ENCODE measurements at places on chromosomes 2 and 18. TPM values are rescaled to one million over a fixed set of nuclear protein-coding genes. Genes with fewer than 3 reads are reported as not detected.

Gene LMAN1
- 28.9 TPM for polyA plus RNA-seq

DNA sequence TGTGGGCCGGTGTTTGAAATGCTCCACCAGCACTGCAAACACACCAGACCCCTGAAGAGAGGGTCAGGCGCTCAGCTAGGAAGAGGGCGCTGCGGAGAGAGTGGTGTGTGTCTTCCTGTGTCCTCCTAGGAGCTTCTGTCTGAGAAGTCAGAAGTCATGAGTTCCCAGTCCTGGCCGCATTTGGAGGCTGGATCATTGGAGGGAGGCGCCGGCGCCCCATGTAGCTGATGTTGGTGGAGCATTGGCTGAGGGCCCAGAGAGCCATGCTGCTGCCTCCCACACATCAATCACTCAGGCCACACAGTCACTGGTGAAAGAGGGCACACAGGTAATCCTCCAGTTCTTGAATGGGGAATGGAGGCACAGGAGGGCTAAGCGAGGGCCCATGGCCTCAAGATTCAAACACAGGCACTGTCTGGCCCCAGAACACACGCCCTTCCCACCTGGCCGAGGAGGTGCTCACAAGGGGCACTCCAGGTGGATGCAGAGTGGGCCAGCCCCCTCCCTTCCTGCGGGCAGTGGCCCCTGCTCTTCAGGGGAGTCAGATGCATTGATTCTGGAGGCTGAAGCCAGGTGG, 66.3 kb downstream of the RRM2 start:
- no peaks in the 10 kb centered on the region for H3K27me3 ChIP-seq
- no peak overlapping the region for H3K27ac ChIP-seq
- H3K4me3 ChIP-seq = no peak overlapping the region
- peaks cover 8% of the 10 kb centered on the region for H3K4me1 ChIP-seq

GRCh38 chr18:58235001-58235436, 191.0 kb downstream of the NEDD4L start:
- DNase-seq = no peak
- H3K27me3 ChIP-seq = no peaks in the 10 kb centered on the region
- H3K4me3 ChIP-seq = no peak overlapping the region
- H3K27ac ChIP-seq = no peak overlapping the region
- H3K4me1 ChIP-seq = no peaks in the 10 kb centered on the region

DNA sequence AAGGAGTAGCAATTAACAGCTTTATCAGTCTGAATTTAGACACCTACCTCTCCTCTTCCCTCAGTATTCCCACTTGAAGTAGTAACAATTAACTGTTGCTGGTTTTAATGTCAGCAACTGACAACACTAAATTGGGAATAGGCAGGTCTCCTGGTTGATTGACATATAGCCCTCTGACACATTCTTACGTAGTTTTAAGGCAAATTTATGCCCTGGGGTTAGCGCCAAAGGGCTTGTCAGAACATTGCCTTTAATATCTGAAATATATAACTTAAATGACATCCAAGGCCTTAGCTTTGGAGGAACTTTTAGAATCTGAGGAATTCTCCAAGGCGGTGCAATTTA, 7.4 kb downstream of the ASXL3 start:
- no peak overlapping the region for H3K27ac ChIP-seq
- peaks cover 18% of the 10 kb centered on the region for H3K27me3 ChIP-seq
- H3K4me1 ChIP-seq = no peaks in the 10 kb centered on the region
- no peak overlapping the region for H3K4me3 ChIP-seq
- DNase-seq = no peak
- no peaks in the 10 kb centered on the region for H3K36me3 ChIP-seq

DNA sequence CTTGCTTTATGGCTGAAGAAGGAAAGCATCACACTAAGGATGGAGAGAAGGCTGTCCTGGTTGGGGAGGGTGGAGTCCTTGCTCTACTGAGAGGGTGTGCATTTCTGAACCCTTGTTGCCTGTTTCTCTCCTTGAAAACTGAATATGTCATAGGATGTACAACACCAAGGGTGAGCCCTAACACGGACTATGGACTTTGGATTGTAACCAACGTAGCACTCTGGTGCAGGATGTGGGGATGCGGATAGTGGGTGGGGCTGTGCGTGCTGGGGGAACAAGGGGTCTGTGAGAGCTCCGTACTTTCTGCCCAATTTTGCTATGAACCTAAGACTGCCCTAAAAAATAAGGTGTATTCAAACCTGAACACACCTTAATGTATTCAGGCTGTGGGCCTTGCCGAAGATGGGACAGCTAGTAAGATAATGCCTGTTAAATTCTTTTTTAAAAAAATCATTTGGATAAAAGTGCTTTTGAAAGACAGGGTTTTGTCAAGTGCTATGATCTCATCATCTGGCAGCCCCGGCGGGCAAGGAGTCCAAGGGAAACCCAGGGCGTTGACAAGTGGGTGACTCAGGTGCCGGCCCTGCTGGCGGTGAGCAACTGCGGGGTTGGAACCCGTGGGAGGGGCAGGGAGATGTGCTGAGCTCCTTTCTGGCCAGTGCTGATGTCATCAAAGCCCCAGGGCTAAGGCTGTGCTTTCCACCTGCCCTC, 54.0 kb downstream of the GATA6 start:
- no peak overlapping the region for H3K4me3 ChIP-seq
- peaks cover 5% of the 10 kb centered on the region for H3K27me3 ChIP-seq
- no peaks in the 10 kb centered on the region for H3K4me1 ChIP-seq
- no peaks in the 10 kb centered on the region for H3K36me3 ChIP-seq
- H3K27ac ChIP-seq = no peak overlapping the region

DNA sequence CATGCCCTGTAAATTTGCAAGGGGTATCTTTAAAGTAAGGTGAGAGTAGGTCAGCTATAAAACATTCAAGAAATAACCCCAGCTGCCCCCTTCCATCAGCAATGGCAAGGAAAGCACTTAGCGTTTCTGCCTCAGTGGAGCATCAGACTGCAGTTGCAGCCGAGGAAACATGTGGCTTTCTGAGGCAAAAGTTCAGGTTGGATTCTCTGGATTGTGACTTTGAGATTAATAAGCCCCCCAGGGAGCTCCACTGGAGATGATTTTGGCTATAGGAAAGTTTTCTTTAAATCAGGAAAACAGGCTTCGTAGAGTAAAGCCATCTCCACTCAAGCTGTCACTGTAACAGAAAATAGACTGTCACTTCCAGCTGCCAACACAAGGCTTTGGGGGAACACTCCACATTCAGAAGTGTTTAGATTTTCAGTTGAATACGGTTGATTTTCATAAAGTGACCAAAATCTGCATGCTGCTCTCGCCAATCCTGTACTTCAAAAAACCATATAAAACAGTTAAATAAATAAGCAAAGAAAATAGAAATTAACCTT, 15.3 kb upstream of the RIT2 start:
- no peaks in the 10 kb centered on the region for H3K36me3 ChIP-seq
- no peaks in the 10 kb centered on the region for H3K4me1 ChIP-seq
- no peak overlapping the region for H3K27ac ChIP-seq
- H3K27me3 ChIP-seq = no peaks in the 10 kb centered on the region
- no peak overlapping the region for H3K4me3 ChIP-seq
- no peak for DNase-seq

- H3K36me3 ChIP-seq = peaks cover 11% of the 10 kb centered on the region
- no peak overlapping the region for H3K27ac ChIP-seq
- no peaks in the 10 kb centered on the region for H3K27me3 ChIP-seq
- no peaks in the 10 kb centered on the region for H3K4me1 ChIP-seq
Observed at GRCh38 chr18:36942264-36942663, 113.3 kb downstream of the KIAA1328 start.

- no peak overlapping the region for H3K4me3 ChIP-seq
- DNase-seq = no peak
- H3K27ac ChIP-seq = no peak overlapping the region
- H3K36me3 ChIP-seq = no peaks in the 10 kb centered on the region
- no peaks in the 10 kb centered on the region for H3K27me3 ChIP-seq
Observed at GRCh38 chr2:58634653-58635370, 393.7 kb upstream of the FANCL start.

DNA sequence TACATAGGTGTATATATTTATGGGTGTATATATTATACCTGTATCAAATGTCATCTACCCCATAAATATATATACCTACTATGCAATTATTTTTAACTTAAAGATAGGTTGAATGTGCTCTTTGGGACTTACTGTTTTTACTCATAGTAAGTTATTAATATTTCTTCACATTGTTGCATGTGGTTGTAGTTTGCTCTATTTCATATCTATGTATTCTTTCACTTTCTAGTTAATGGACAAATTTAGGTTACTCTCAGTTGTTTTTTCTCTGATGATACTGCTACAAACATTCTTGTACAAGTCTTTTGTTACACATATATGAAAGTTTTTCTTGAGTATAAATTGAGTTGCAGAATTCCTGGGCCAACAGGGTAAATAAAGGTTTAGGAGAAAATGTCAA, 601.8 kb upstream of the ID2 start:
- no peak for DNase-seq
- H3K36me3 ChIP-seq = peaks cover 11% of the 10 kb centered on the region
- peaks cover 4% of the 10 kb centered on the region for H3K27me3 ChIP-seq
- no peak overlapping the region for H3K4me3 ChIP-seq

DNA sequence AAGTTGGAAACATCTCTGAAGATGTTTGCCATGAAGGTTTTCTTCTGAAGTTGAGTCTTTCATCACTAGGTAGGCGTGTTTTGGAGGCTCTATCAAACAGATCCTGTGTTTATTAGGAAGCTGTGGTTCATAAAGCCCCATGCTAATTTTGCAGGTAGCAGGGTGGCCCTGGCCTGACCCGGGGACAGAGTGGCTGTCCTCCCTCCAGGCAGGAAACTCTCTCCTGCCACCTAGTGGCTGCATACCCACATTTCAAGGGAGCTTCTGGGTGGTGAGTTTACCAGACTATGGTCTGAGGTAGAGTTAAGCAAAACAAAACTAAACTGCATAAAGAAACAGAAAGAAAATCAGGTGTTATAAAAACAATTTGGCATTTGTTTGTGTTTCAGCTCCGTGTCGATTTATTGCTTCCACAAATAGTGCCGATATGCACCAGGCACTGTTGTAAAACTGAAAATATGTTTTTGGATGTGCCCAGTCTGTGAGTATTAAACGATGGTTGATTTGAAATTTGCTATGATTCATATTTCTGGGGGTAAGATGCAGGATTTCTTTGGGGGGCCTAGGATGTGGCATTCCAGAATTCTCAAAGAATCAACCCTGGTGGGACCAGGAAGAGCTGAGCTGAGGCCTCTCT, 26.0 kb upstream of the IL37 start:
- no peak overlapping the region for H3K27ac ChIP-seq
- no peaks in the 10 kb centered on the region for H3K27me3 ChIP-seq
- peak; percentile 38 for DNase-seq
- H3K4me3 ChIP-seq = no peak overlapping the region
- no peaks in the 10 kb centered on the region for H3K36me3 ChIP-seq

- H3K4me3 ChIP-seq = no peak overlapping the region
- H3K27ac ChIP-seq = no peak overlapping the region
- H3K36me3 ChIP-seq = no peaks in the 10 kb centered on the region
- H3K4me1 ChIP-seq = peaks cover 1% of the 10 kb centered on the region
- H3K27me3 ChIP-seq = peaks cover 31% of the 10 kb centered on the region
Observed at GRCh38 chr2:72131371-72131891, 16.2 kb downstream of the CYP26B1 start.

DNA sequence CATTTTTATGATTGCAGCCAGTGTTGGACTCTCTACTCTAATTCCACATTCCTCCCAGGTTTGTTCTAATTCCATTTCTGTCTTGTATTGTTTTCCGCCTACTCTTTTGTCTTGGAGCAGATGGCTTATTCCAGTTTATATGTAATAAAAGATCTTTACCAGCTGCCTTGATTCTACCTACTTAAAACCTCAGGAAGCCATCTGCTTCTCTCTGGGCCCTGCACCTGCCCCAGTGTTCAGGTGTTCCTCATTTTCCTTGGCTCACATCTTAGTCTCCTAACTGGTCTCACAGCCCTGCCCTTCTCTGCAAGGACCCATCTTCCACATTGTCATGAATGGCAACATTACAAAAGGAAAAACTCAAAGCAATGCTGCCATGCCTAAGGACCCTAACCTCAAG, 21.0 kb upstream of the IL37 start:
- H3K27me3 ChIP-seq = no peaks in the 10 kb centered on the region
- H3K27ac ChIP-seq = no peak overlapping the region
- no peaks in the 10 kb centered on the region for H3K4me1 ChIP-seq
- no peaks in the 10 kb centered on the region for H3K36me3 ChIP-seq

GRCh38 chr18:46050268-46050667, 21.8 kb downstream of the PSTPIP2 start:
- no peaks in the 10 kb centered on the region for H3K4me1 ChIP-seq
- no peak for DNase-seq
- H3K36me3 ChIP-seq = no peaks in the 10 kb centered on the region
- no peaks in the 10 kb centered on the region for H3K27me3 ChIP-seq

DNA sequence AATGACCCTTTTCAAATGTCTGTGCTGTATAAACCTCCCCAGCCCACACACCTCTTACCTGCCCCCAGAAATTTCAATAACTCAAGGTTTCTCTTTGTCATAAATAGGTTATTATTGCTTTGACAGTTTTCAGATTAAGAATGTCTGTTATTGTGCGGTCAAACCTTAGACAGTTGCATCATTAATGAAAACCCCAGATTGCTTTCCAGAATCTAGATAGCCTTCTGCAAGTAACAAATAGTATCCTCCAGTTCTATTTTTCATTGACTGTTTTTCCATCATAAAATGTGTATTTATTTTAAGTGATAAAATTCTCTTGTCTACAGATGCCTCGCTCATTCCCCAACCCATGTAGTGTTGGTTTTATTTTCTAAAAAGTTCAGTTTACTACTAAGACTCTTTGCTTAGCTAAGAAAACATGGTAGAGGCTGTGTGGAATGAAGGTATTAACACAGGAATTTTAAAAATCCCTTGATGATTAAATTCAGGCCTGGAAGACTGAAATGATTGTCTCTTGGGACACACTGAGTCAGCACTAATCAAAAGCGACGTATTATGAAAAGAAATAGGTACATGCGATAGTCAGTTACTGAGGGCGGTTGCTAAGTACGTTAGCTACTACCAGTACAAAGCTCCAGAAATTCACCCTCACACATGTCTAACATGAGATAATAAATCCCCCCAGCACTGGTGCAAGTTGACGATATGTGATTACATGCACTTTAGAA, 38.4 kb upstream of the ITGAV start:
- DNase-seq = no peak
- H3K27me3 ChIP-seq = peaks cover 13% of the 10 kb centered on the region
- no peaks in the 10 kb centered on the region for H3K36me3 ChIP-seq
- no peaks in the 10 kb centered on the region for H3K4me1 ChIP-seq
- H3K4me3 ChIP-seq = no peak overlapping the region
- no peak overlapping the region for H3K27ac ChIP-seq

GRCh38 chr2:25222477-25223121, 54.2 kb upstream of the POMC start:
- no peaks in the 10 kb centered on the region for H3K27me3 ChIP-seq
- H3K27ac ChIP-seq = no peak overlapping the region
- H3K4me1 ChIP-seq = peaks cover 22% of the 10 kb centered on the region
- DNase-seq = no peak
- H3K36me3 ChIP-seq = no peaks in the 10 kb centered on the region

- no peak overlapping the region for H3K4me3 ChIP-seq
- no peaks in the 10 kb centered on the region for H3K4me1 ChIP-seq
- H3K27me3 ChIP-seq = peaks cover 18% of the 10 kb centered on the region
- no peak overlapping the region for H3K27ac ChIP-seq
- H3K36me3 ChIP-seq = no peaks in the 10 kb centered on the region
Observed at GRCh38 chr2:88396209-88396608, 56.3 kb downstream of the FOXI3 start.
